ENCODE measurements at places on chromosomes 2 and 18.

- no peak for DNase-seq
Observed at GRCh38 chr18:57748770-57749603, 54.1 kb downstream of the ATP8B1 start.

DNA sequence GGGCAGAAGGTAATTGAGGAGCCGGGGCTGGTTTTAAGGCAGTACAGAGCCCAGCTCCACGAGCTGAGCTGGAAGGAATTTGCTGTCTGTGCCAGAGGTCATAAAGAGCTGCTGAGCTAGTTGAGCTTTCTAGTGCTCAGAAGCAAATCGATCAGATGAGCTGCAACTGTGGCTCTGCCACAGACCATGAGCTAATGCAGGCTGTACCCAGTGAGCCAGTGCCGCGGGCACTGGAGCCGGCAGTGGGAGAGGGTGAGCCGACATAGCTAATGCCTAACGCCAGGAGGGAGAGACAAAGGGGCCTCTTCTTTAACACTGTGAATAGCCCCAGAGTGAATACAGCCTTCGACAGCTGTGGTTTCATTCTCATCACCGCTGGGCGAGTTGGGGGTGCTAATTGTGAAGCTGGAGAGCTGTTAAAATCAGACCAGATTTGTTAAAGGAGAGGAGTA lies 410.1 kb upstream of the TCF4 start:
- DNase-seq, result no peak

DNA sequence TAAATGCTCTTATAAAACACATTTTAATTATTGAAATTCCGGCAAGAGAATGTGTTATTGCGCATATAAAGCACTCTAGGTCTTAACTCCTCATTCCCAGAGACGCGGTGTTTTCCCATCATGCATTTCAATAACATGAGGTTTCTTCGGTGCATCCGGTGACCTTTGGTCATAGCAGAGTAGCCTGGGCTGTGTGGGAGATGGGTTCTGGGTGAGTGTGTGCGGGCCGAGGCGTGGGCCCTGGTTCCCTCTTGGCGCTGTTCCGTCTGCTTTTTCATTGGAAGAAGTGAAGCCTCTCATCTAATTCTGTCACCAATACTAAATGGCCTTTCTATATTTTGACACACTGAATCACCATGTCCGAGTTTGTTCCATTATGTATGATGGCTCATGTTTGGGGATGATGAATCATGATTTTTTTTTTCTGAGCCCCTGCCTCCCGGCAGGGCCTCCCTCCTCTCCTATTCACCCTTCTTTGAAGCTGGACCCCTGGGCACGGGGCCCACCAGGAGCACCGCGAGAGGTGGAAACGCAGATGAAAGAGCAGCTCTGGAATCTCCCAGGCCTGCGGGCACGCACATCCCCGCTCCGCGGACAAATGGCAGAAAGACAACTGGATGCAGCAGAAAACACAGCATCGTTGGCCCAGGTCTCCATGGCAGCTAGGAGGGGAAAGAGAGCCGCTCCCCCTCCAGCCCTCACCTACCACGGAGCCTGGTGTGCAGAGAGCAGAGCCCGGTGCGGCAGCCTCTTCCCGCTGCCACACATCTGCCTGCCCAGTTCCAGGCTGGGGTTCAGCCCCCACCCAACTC lies 85.8 kb upstream of the HPCAL1 start:
- no peak for DNase-seq

GRCh38 chr2:52862801-52863200 lies 904.8 kb upstream of the CHAC2 start:
- no peak for DNase-seq

GRCh38 chr18:64409511-64409910 lies 260.6 kb upstream of the LINC00305 start:
- DNase-seq, result no peak

DNA sequence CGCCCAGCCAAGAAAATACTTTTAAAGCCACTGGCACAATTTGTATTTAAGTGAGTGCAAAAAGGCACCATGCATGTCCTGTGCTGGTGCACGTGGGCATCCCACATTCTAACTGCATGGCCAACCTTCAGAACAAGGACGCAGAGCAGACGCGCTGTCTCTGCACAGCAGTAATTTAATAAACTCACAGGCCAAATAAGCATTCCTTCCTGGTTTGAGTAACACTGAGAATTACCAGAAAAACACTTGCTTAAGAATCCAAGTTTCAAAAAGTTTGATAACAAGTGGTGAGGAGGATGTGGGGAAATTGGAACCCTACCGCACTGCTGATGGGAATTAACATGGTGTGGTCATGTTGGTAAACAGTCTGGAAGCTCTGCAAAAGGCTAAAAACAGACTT lies 38.7 kb downstream of the RPL31 start:
- no peak for DNase-seq

DNA sequence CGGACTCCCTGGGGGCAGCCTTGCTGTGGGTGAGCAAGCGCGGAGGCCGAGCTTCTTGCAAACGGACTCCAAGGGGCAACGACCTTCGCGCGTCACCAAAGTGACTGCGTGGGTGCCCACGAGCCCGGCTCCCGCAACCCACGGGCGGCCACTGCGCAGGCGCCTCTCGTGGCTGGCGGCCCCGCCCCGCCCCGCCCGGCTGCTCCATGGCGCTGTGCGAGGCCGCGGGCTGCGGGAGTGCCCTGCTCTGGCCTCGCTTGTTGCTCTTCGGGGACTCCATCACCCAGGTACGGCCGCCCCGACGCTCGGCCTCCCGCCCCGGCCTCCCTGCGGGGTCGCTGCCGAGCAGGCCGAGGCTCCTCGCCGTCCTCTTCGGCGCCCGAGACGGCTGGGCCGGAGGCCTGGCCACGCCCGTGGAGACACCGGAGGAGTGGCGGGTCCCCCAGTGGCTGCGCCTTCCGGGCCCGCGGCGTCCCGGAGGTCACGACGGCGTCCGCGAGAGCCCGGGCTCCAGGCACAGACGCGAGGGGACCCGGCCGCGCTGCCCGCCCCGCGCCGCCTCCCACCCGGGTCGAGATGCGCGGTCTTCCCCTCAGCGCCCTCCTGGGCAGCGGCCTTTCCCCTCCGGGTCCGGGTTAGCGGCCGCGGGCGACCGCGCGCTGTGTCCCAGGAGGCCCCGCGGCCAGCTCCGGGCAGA lies at the start of gene IAH1:
IAH1 (plus strand) TSS at position 191 of the 697 bp plus-strand sequence; CDS start at position 207, 16 bp downstream.
- DNase-seq, result no peak

DNA sequence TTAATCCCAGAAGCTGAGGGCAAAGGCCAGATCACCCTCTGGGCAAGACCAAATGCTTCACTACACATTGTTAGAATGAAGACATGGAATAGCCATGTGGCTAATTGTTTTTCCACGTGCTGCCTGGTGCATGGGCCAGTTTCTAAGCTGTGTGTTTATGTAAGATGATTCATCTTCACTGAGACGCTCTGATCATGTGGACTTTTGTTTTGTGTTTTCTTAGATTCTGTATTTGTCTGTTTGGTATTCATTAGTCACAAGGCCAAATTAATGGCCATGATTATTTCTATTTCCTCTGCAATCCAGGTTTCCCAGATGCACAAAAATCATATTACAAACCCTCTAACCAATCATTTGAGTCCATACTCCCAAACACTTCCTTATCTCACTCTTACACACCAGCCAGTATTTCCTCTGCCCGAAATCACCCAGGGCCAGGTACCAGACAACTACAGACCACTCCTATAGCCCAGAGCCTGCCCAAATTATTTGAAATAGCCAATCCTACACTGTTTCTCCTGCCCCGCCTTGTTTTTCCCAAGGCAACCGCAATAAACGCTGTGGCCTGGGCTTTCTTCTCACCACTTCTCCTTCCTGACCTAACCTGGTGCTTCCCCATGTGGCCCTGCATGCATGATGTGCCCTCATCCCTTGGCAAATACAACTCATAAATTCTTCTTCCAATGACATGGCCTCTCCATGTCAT lies 94.2 kb upstream of the SP3 start:
- peak; percentile 63 for DNase-seq

DNA sequence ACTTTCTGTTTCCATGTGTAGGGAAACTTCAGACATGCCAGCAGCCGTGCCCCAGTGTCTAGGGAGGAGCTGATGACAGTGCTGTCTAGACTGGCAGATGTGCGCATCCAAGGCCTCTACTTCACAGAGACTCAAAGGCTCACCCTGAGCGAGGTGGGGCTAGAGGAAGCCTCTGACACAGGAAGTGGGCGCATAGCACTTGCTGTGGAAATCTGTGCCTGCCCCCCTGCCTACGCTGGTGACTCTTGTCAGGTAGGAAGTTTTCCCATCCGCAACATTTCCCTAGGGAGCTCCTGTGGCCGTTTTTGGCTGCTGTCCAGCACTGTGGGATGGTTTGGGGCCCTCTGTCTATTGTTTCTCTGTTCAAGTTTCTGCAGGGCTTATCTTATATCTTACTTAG lies 143.1 kb upstream of the TTC39C start:
- DNase-seq, result no peak

GRCh38 chr2:98058191-98058975 lies 28.6 kb upstream of the VWA3B start:
- DNase-seq, result no peak

DNA sequence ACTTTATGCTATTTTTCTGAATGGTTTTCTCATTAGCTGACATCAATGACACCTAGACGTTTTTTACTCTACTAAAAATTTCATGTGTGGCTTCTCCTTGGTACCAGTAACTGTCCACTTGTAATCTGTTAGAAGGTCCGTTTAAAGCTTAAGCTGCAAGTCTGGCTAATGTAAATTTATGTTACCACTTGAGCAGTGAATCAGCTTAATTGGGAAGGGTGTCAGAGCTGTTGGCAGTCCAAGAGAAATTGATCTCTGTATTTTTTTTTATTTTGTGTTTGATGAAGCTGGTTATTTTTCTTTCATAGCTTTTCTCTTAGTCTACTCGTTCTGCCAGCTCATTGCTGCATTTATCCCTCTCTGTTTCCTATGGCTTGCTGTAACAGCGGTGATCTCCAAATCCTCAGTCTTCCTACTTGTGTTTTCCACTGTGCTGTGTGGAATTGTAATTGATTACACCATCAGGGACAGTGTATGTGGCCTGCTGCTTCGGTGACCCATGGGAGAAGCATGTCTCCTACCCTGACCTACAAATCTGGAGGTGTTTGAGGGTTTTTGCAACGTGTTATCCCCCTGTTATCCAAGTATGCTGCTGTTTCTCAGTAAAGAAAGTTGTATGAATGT lies 724.2 kb upstream of the REG3G start:
- DNase-seq, result no peak

DNA sequence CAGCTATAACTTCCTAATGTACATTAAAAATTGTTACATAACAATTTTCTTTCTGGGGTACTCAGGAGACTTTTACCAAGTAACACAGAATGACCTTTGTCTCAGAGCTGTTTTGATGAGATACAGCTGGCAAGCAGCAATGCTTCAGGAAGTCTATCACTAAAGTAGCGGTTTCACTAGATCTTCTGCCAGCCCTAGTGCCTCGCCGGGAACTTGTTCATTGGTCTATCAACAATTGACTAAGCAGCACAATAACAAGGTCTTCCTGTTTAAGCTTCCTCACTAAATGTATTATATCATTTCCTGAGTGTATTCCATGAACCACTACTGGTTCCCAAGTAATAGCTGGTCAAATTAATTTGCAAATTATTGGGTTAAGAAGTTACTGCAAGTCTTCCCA lies 69.2 kb downstream of the TRIP12 start:
- DNase-seq, result peak; percentile 36

DNA sequence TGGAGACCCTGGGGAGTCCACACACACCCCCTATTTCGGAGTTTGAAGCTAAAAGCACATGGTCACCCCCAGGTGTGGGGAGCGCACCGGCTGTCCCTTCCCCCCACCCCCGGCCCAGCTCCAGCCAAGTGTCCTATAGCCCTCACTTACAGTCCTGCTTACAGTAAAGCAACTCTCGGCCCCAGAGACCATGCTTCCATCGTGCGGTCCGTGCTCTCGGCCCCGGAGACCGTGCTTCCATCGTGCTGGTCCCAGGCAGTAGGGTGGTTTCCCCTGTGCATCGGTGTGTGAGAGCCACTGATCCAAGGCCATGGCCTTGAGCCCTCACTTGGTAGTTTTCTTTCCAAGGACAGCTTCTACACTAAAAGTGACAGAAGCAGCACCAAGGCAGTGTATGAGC lies 48.7 kb downstream of the GBX2 start:
- DNase-seq, result no peak

GRCh38 chr18:25169701-25170100 lies 182.3 kb downstream of the ZNF521 start:
- DNase-seq, result no peak

DNA sequence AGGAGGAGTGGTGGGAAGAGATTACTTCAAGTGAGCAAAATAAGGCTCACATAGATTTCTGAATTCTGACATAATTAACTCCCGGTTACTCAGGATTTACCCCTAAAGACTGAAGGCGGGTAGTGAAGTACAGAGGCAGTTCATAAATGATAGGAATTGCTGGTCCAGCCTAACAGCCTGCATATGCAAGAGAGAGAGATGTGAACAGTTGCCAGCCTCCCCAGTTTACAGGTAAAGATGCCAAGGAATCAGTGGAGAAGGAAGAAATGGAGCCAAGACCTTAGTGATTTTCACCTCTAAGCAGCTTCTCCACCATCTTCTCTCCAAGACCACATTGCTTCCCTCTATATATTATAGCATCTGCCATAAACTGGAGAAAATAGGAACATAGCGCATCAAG lies 91.8 kb upstream of the THUMPD2 start:
- no peak for DNase-seq

DNA sequence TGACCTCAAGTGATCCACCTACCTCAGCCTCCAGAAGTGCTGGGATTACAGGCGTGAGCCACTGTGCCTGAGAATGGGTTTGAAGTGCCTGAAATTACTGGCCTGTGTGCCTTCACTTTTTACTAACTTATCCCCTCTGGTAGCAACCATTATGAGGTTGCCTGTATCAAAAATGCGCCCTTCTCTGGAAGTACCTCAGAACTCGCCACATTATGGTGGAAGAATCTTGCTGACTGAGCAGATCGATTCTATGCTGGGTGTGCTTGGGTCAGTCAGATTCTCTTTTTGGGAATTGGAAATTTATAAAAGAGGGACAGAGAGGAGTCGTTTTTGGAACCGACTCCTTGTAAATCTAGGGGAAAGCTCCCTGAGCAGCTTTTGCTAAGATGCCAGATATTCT lies 8.2 kb downstream of the LHCGR start:
- DNase-seq, result no peak

- DNase-seq, result no peak
Observed at GRCh38 chr2:170887896-170888295, 41.2 kb upstream of the GORASP2 start.

GRCh38 chr2:222303828-222304736 lies 5.3 kb upstream of the PAX3 start:
- DNase-seq, result no peak

GRCh38 chr2:134791616-134792015 lies 46.8 kb upstream of the ACMSD start:
- DNase-seq, result no peak

GRCh38 chr18:39675368-39675767 lies 2109.8 kb upstream of the CELF4 start:
- peak; percentile 3 for DNase-seq

DNA sequence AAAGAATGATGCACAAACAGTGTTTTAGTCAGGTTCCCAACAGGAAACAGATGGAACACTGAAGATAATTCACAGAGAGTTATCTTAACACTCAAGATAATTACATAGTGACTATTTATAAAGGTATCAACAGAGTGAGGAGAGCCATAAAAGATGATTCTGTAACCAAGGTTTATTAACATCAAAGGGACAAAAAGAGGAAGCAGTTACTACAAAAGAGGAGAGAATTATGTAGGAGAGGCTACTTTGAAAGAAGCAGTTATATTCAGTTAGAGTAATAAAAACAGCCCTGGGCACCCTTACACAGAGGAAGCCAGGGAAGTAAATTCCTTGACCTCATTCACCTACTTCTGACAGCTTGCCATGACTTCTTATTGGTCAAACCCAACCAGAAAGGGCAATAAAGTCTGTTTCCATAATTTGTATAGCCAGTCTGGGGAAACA lies 326.5 kb upstream of the SLC39A10 start:
- DNase-seq, result no peak

All from AG04450 (cell line).